Right lung (tissue), 10 donors: ENCODE measurements at places on chromosomes 2 and 18.

- no peak for DNase-seq
Observed at GRCh38 chr2:127408807-127409099, 9.5 kb upstream of the PROC start.

DNA sequence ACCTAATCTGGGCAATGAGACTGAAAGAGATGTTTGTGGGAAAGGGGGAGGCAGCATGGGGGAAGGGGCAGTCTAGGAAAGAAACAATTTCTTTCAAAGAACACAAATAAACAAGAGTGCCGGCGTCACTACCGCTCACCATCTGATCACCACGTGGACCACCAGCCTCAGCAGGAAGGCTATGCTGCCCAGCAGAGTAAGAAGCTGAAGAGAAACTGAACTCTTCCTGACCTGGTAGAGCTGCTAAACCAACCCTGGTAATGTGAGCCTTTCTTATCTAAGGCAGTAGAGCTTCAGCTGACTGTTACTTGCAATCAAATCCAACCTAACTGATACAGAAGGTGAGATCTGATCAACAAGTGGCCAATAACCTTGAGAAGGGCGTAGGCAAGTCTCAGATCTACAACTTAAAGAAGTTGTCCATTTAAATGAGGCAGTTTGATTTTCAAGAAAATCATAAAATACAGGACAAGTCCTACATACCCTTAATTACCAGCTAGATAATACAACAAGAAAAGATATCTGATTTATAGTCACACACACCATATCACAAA lies 44.2 kb upstream of the SPTBN1 start:
- no peak for DNase-seq

DNA sequence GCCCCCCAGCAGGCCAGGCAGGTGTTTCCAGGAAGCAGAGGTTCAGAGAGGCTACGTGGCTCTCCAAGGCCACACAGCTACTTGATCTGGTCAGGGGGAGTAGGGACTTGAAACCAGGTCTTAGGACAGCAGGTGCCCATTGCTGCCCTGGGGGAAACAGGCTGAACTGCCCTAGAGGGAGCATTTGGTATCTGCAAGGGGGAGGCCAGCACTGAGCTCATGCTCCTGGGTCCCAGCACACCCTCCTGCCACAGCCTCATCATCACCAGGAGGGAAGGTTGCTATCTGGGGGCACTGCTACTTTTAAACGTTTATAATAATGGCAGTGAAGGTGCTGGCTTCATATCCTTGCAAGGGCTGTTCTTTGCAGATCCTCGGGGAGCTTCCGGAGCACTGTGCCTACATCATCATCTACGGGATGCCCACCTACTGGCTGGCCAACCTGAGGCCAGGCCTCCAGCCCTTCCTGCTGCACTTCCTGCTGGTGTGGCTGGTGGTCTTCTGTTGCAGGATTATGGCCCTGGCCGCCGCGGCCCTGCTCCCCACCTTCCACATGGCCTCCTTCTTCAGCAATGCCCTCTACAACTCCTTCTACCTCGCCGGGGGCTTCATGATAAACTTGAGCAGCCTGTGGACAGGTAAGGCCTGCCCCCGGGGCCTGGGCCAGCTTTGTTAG lies 36.1 kb downstream of the ABCG8 start:
- DNase-seq: no peak

GRCh38 chr18:49862656-49863385 lies 49.5 kb upstream of the ACAA2 start:
- no peak for DNase-seq

- no peak for DNase-seq
Observed at GRCh38 chr2:219998107-219998506, 370.7 kb downstream of the SLC4A3 start.

DNA sequence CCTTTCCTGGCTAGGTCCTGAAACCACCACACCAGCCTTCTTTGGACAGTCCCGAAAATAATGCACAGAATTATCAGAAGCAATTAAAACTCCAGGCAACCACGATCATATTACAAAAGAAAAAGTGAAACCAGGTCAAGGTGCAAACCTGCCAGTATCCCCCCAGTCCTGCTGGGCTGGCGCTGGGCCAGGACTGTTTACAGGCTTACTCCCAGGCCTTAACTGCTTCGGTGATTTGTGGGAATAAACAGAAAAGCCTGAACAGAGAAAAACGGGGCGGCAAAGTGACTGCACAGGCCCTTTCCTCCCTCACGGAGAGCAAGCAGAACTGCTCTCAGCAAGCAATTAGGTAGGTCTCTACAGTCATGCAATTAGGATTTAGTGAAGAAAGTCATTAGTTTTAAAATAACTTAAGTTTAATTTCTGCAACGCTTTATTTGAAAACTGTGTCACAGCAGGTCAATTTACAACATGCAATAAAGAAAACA lies 1.3 kb downstream of the HDAC4 start:
- DNase-seq: no peak

- DNase-seq: no peak
Observed at GRCh38 chr2:206273905-206274304, 558 bp upstream of the ZDBF2 start.

DNA sequence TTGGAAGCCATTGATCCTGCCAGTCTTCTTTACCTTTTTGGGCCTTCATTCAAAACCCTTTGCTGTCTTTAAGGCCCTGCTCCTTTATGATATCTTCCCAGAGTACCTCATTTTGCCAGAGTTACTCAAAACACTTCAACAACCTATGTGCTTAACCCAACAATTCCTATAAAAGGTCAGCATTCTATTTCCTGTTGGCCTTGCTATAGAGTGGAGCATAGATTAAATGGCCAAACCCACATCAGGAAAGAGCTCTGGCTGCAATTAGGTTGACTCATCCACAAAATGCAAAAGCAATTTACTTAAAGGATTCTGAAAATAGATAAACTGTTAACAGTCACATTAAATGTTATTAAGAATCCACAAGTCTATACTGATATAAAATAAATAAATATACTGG lies 21.2 kb downstream of the MRPL33 start:
- no peak for DNase-seq

DNA sequence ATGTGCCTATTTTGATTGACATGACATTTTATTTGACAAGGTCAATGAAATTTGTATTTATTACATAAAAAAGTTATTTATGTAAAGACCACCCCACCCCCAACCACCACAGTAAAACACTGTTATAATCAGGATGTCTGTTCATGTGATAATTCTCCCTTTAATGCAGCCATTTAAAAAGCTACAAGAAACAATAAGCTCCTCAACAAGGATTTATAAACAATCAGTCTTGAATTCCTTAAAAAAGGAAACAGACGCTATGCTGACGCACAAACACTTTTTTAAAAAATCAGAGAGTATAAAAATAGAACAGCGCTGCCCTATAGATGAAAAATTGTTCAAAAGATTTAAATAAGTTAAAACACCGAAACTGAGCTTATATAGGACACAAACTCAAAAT lies 102.2 kb downstream of the SOS1 start:
- DNase-seq: no peak

DNA sequence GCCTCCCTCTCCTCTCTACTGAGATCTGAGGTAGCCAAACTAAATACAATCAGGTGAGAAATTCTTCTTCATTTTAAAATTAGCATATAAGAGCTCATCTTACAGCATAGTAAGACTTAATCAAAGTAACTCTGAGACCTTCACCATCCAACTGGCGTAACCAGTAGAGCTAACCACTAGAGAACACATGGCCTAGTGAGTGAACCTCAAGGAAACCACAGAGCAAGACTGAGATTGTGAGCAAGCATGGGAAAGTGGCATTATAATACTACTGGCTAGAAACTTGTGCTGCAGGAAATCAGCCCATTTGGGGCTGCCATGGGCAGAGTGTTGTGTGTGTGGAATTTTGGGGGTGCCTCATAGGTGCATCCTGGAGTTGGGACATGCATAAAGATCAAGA lies 61.1 kb upstream of the SPHKAP start:
- no peak for DNase-seq

- DNase-seq: no peak
Observed at GRCh38 chr2:134459706-134460406, 206.0 kb downstream of the MGAT5 start.

- peak; percentile 41 for DNase-seq
Observed at GRCh38 chr18:62524440-62525200, 1.8 kb downstream of the ZCCHC2 start.

- no peak for DNase-seq
Observed at GRCh38 chr2:113175042-113175628, 1.4 kb downstream of the PSD4 start.

GRCh38 chr2:239831001-239831731 lies 194.0 kb downstream of the NDUFA10 start:
- DNase-seq: peak; percentile 57
